ENCODE measurements at places on chromosomes 2 and 18. TPM values are rescaled to one million over a fixed set of nuclear protein-coding genes. Genes with fewer than 3 reads are reported as not detected.

DNA sequence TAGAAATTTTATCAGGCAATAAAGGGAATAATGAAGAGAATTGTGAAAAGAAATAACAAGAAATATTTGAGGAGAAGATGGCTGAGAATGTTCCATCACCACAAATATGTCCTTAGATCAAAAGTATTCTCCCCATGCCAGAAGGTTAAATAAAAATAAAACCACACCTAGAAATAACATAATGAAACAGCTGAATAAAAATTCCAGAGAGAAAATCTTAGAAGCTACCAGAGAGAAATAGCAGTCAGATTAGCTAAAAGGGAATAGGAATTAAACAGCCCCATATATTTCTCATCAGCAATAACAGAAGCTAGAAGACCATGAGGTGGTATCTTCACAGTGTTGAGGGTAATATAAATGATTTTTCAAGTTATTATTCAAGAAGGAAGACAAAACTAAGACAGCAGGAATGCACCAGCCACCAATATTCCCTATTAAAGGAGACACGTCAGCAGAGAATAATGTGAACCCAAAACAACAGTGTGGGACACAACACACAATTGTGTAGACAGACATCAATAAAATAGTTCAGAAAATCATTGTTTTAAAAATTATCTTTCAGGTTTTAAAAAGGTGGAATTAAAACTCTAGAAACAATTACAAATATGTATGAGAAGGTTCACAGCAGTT is 82.0 kb upstream of the NEDD4L start:
- DNase-seq = no peak

- DNase-seq = no peak
Measured at GRCh38 chr2:139409212-139409611, 629.0 kb upstream of the NXPH2 start.

DNA sequence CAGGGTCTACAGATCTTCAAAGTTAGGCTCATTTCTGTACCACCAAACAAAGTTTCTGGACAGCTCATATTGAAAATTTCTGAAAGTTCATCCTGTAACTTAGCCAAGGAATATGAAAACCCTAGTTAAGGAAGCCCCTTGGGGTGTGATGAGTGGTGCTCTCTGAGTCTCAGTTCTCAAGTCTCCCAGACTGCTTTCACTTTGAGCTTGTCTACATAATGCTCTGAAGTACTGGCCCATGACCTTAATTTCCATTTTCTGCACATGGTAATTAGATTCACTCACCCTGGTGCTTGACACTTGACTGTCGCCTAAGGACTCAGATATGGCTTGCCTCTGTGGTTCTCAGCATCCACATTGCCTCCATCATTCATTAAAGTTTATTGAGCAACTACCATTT is 51.7 kb upstream of the SATB2 start:
- DNase-seq = no peak

DNA sequence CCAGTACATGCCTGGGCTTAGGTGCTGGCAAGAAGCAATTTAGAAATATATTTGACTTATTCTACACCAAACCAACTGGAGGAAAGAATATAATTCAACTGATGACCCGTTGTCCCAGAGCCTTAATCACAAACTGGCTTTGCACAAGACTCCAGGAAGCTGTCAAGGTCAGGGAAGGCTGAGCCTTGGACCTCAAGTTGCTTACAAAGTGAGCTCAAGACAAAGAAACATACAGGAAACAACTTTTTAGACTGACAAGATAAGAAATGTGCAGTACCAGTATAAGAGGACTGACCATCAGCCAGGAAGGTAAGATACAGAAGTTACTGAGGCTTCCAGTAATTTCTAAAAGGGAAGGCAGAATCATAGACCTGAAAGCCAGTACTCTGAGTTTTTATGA is 35.0 kb upstream of the GPR55 start:
- no peak for DNase-seq

DNA sequence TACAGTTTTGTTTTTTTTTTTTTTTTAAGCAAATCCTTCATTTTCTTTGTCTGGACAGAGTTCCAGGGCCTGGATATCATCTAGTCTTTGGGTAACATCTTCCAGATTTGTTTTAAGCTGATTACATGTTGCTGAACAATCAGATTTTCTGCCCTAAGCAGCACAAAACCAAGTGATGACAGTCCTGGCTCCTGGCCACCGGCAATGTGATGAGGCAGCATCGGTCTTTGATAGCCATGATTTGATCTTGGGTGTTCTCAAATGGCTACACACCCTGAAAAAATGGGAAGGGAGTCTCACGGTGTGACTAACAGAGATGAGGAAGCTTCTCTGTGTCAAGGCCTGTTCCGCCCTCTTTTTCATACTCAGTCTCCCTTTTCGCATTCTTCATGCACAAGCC is 708.6 kb upstream of the ZEB2 start:
- no peak for DNase-seq

DNA sequence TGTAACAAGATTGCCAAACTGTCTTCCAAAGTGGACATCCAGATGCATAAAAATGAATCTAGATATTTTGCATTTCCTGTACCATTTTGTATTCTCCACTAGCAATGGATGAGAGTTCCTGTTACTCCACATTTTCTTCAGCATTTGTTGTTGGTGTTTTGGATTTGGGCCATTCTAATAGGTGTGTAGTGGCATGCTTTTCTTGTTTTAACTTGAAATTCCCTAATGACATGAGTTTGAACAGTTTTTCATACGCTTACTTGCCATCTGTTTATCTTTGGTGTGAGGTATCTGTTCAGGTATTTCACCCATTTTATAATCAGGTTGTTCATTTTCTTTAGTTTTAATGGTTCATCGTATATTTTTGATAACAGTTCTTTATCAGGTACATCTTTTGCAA is 73.9 kb downstream of the UBE2E3 start:
- no peak for DNase-seq

- DNase-seq = no peak
Measured at GRCh38 chr2:26639685-26640243, 1.4 kb downstream of the CIB4 start.

GRCh38 chr2:201407265-201407664 is 44.0 kb downstream of the TRAK2 start:
- DNase-seq = no peak

- DNase-seq = peak; percentile 31
Measured at GRCh38 chr2:208025814-208026184, 472 bp upstream of the PLEKHM3 start.

GRCh38 chr2:20614201-20615067 is 36.5 kb downstream of the HS1BP3 start:
- DNase-seq = no peak

DNA sequence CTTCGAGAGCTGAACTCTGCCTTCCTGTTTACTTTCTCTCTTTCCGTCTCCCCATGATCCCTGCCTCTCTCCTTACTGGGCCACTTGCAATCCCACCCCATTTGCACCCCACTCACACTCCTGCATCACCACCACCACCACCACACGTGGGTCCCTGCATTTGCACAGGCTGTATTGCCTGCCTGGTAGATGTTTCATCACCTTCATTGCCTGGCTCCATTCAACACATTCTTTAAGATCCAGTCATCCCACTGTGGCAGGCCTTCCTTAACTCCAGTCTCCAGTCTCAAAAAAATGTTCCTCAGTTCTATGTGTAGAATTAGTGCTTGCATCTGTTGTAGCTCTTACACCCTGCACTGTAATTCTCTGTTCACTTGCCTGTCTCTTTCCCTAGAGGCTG is 13.9 kb downstream of the NOSTRIN start:
- DNase-seq = no peak

- no peak for DNase-seq
Measured at GRCh38 chr2:119586085-119586484, 41.8 kb downstream of the CFAP221 start.

- no peak for DNase-seq
Measured at GRCh38 chr2:150698016-150698661, 210.7 kb upstream of the RND3 start.

DNA sequence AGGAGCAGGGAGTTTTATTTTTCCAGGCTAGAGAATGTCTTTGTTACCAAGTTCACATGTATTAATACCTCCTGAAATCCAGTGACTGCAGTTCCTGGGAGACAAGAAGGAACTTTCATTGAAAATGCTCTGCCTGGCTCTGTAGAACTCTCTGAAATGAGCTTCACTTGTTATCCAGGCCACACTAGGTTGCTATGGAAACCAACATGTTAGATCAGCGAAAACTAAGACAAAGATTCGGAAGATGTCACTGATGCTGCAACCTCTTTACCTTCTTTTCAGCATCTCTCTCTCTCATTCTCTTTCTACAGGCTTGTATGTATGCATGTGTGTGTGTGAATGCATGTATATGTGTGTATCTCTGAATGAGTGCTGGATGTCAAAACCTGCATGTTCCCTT is 218.5 kb downstream of the TRIB2 start:
- no peak for DNase-seq

GRCh38 chr18:74152270-74152669 is 3.9 kb downstream of the TIMM21 start:
- no peak for DNase-seq

GRCh38 chr2:11976073-11976472 is 229.6 kb downstream of the LPIN1 start:
- no peak for DNase-seq

DNA sequence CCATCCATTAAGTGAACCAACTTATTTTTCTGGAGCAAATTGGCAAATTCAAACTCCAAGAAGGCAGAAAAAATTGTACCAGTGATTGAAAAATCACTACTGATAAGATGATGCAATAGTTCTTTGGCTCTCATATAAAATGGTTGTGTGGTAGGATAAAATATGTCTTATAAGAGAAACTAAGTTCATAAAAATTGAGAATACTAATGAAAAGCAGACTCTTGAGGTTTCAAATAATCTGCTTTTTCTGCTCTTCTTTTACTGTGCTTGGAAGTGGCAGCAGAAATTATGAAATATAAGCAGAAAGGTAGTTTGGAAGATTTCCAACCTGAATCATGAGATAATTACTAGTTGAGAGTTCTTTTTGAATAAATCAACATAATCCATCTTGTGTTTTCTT is 61.9 kb downstream of the PPP1R1C start:
- no peak for DNase-seq

DNA sequence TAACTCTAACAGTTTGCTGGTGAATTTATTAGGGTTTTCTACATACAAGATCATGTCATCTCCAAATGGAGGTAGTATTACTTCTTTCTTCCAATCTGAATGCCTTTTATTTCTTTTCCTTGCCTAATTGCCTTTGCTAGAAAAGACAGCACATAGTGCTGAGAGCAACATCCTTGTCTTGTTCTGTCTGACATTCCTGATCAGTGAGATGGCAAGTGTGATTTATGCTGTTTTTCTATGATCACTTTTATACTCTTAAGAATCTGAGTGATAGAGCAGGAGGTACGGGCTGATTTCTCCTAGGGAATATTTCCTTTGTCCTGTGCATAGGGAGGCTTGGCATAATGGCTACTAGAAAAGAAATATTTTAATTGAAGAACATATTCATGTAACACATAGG is 17.3 kb downstream of the LYPD6B start:
- DNase-seq = no peak

- peak; percentile 72 for DNase-seq
Measured at GRCh38 chr18:55322178-55322735, 265.7 kb downstream of the TCF4 start.

DNA sequence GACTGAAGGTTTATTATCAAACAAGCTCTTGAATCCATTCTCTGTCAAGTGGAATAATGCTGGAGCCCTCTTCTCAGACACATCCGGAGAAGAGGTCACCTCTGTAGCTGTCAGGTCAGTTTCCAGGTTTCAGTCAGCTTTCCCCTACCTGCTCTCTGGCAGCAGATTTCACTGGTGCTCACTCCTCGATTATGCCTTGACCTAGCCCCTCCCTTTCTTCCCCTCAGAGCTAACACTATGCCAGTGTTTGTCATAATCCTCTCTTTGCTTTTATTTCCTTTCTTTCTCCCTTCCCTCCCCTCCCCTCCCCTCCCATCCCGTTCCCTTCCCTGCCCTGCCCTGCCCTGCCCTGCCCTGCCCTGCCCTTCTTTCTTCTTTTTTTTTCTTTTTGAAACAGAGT is 22.5 kb upstream of the PLEKHM3 start:
- DNase-seq = no peak

DNA sequence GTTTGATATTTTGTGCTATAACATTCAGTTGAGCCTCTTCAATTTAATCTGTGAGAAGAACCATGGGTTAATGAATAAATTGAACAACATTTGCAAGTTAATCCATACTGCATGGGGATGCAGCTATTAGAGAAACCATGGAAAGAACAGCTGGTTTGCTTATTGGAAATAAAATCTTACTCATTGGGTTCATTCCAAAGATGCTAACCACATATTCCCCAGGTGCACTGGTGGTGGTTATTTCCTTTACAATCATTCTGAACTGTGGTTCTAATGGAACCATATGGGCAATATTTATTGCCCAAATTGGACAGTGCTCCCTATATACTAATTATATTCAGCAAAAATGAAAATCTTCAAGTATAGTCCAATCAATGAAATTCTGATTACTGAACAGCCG is 1200.4 kb upstream of the CDH2 start:
- DNase-seq = no peak

DNA sequence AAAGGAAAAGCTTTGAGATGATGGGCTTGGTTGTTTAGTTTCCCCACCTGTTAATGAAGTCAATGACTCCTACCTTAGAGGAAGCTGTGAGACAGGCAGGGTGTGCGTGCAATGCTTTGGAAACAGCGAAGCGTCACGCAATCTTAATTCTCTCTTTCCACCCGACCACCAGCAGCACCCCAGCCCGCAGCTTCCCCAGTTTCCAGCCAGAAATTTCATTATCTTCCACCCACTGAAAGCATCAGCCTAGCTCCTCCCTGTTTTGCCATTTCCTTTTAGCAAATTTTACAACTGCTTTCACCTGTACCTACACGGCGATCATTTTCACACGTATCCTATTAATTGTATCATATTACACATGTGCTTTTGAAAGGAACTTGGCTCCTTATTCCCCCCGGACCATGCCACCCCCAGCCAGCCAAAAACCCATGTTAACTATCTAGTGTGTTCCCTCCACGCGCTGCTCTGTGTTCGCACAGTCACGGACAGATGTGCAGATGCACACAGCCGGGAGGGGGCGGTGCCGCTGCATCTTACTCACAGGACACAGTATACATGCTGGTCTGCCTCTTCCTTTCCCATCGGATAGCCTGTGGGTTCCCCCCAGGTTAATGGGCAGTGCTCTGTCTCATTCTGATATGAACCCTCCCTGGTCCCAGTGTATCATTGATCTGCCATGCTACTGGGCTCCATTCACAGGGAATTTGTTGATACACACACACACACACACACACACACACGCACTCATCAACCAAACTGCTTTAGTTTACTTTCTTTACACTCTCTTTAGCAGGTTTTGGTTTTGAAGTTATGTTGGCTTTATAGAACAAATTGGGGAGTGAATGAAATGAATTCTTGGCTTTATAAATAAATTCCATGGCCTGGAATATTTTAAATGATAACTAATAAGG is 22.4 kb downstream of the CYP27C1 start:
- DNase-seq = no peak

Gene IL36G
- not detected for total RNA-seq

Gene POTEI
- total RNA-seq = 0.27 TPM

Gene STPG4
- 1.00 TPM for total RNA-seq

Gene THADA
- total RNA-seq = 52.8 TPM

Gene ANTXR1
- total RNA-seq = 39.2 TPM

Gene UGT1A4
- total RNA-seq = not detected

Gene ANKRD30B
- 3.0 TPM for total RNA-seq

Gene GPR39
- total RNA-seq = 4.3 TPM

Gene NEURL3
- not detected for total RNA-seq

Gene CFC1
- 1.3 TPM for total RNA-seq

Gene BOK
- 19.1 TPM for total RNA-seq

Gene C2orf78
- total RNA-seq = not detected
